ENCODE measurements at places on chromosomes 3 and 15.

- no peak for DNase-seq
Measured at GRCh38 chr3:140342668-140343067, 335.2 kb upstream of the TRIM42 start.

- no peak for DNase-seq
Measured at GRCh38 chr3:136819731-136820679, 1.1 kb downstream of the SLC35G2 start.

- no peak for DNase-seq
Measured at GRCh38 chr15:69843276-69843899, 254.3 kb downstream of the TLE3 start.

- DNase-seq = no peak
Measured at GRCh38 chr15:94021621-94022320, 209.6 kb upstream of the MCTP2 start.

DNA sequence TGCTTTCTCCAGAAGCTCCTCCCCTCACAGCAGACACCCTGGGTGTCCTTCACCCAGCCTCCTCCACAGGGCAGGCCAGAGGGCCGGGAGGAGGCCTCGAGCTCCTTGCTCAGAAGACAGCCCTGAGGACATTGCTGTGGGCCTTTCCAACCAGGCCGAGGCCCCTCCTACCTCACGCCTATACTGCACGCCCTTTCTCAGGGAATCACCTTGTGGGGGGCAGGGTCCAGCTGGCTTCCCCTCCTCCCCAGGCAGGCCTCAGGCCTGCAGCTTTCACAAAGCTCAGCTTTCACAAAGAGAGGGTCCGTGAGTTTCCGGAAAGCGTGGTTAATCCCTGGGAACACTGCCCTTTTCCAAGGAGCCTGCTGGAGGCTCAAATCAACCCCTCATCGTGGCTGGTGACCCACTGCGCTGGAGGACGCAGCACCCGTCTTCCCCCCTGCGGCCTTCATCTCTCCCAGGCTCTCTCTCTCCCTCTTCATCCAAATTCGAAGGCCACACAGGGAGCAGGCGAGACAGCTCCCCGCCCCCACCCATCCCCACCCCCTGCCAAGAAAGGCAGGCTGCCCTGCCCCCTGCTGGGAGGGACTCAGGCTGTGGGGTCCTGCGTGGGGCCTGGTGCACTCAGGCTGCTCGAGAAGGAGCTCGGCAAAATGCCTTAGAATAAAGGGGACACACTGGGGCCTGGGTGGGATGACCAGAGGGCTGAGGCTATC, 79.4 kb downstream of the OCA2 start:
- DNase-seq = no peak

DNA sequence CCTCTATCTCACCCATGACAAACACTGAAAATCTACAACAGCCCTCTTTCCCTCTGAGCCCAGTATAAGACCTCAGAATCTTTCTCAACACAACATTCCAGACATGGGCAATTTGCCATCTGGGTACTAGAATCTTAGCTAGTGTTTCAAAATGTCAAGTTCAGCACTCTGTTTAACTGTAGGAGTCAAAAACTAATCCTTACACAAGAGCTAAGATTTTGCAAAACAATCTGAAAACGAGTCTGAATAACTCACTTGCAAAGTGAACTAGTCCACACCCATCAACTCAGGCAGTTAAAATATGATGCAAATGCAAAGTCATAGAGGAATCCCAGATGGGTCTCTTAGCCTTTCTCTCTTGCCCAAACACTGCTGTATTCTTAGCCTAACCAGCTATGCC, 67.8 kb downstream of the GPR176 start:
- no peak for DNase-seq

DNA sequence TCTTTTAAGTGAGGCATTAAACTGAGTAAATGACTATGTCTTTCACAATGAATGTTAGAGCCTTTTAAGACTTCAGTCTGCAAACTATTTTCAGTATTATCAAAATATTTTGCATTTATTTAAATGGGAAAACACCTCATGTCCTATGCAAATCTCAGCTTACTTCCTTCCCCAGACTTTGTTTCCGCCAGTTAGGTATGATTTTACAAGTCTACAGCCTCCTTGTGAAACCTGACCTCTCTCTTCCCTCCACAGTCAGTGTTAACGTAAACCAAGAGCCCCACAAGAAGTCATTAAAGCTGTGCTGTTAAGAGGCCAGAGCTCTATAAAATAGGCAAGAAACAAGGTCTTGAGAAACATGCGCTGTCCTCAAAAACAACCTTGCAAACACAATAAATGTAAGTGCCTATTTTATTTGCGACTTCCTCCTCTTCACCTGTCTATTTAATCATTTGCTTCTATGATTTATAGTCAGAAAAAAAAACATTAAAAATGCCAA, 48.3 kb downstream of the PRTG start:
- no peak for DNase-seq

DNA sequence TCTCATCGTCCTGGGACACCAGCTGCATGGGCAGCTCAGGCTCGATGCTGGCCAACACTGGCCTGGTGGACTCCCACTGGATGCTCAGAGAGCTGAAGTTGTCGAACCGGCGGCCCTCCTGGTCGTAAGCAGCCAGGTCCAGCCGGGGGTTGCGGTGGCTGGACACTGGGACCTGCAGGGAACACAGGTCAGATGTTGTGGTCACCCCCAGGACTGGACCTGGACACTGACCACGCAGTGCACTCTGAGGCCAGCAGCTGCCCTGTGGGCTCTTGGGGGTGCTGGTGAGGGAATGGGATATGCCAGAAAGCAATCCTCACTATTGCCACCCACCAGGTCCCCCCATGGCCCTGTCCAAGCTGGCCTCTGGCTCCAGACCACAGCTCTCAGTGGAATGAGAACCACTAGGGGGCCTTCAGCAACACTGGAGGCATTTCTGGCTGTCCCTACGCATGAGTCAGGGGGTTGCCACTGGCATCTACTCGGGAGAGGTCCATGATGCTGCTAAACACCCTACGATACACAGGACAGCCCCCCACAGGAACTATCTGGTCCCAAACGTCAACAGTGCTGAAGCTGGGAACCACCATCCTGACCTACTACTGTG, 66.1 kb downstream of the NUP210 start:
- no peak for DNase-seq

- no peak for DNase-seq
Measured at GRCh38 chr3:29644261-29644660, 363.4 kb downstream of the RBMS3 start.

- DNase-seq = no peak
Measured at GRCh38 chr3:98739266-98739665, 23.9 kb upstream of the ST3GAL6 start.

DNA sequence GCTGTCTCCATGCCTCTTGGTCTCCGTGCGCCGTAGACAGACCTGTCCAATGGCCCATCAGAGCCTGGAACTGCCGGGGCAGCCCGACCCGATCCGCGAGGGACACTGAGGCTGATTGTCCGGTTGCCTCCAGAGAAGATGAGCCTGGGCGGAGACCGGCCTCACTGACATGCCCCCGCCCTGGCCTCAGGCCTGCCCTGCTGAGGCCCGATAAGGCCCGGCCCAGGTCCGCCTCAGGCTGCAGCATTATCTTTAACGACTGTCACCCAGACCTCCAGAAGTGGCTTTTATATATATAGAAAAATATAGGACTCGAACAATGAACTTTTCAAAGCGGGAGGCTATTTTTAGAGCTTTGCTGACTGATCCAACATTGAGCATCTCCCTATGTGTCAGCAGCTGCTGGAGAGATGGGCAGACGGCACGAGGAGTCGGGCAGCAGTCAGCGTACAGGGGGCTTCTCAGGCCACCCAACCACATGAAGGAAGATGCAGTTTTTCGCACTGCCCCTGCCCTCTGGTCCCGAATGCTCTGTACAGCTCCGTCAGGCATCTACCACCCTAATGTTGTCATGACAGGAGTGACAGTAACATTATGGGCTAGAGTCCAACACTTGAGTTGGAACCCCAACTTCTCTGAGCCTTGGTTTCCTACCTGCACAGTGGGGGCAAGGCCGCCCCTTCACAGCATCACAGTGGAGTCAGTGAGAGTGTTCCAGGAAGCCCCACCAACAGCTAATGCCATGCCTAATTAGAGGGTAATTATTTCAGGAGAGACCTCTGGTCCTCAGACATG, 112.0 kb upstream of the RPL32 start:
- DNase-seq = no peak

GRCh38 chr3:153111016-153111415, 51.0 kb upstream of the RAP2B start:
- no peak for DNase-seq

DNA sequence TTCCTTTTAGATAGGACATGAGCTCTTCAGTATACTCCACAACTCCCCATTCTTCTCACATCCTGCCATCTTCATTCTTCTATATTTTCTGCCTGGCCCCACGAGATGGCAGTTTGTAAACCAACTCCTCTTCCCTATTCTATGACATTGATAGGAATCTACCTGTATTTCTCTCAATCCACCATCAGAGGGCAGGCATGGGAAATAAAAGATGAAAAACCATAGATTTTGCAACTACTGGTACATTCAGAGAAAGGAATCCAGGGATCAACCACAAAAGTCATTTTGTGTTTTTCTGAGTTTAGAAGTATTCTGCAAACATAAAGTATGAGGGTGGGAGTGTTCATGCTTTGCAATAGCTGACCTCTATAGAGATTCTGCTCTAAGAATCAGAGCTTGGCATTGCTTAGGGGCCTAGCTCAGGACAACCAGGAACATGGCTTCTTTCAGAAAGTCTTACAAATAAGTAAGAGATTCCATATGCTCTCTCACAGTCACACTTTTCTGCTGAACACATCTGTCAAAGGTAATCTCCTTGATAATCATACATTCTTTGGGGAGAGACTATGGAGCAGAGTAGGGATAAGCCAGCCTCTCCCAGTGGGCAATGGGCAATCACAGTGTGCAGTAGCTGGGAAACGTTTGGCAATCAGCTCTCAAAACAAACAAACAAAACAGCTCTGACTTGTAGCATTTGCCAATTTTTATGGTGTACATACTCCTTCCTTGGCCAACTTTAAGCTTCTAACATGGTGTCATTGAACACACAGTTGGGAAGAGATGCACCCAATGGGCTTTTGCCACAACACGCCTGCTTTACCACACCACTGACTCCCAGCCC, 43.1 kb upstream of the SLC25A36 start:
- DNase-seq = peak; percentile 7

GRCh38 chr15:80609512-80609946, 85.6 kb upstream of the ABHD17C start:
- no peak for DNase-seq

GRCh38 chr3:182567700-182568099, 225.6 kb upstream of the ATP11B start:
- no peak for DNase-seq

DNA sequence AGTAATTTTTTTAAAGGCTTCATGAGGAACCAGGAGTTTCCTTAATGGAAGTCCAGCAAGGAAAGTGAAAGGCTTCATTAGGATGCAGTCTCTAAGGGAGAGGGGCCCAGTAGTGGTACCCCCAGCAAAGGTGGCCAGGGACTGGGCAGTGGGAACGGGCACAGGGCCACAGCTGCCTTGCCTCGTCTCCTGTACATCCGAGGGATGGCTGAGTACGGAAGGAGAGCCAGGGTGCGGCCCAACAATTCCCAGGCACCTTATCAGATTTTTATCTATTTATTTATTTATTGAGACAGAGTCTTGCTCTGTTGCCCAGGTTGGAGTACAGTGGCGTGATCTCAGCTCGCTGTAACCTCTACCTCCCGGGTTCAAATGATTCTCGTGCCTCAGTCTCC, 14.5 kb downstream of the SEMA3G start:
- no peak for DNase-seq

- no peak for DNase-seq
Measured at GRCh38 chr3:18420555-18420954, 4.6 kb downstream of the SATB1 start.

GRCh38 chr3:196044513-196044912, 37.4 kb downstream of the TFRC start:
- DNase-seq = no peak

- DNase-seq = peak; percentile 16
Measured at GRCh38 chr3:153768561-153769469, 352.4 kb upstream of the ARHGEF26 start.

DNA sequence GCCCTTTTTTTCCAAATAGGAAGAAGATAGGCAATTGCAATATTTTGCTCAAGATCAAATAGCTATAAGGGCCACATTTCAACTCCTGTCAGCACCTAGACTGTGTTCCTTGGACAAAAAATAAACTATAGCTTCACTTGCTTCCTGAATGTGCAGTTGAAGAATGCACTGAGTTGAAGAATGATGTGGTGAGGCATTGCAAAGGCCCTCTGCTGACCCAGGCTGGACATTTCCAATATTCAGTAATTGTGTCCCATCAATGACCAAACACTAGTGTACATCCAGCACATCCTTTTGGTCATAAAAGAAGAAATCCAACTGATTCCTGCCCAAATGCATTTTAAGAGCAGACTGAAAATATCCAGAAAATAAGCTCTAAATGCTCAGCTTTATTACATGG, 424.8 kb upstream of the TGFBR2 start:
- DNase-seq = no peak

GRCh38 chr3:186067360-186068242, 41.3 kb downstream of the ETV5 start:
- no peak for DNase-seq
